ENCODE measurements at places on chromosomes 11 and 22. TPM values are rescaled to one million over a fixed set of nuclear protein-coding genes. Genes with fewer than 3 reads are reported as not detected.

The MS4A6A gene
- not detected for total RNA-seq

The OR52N4 gene
- not detected for total RNA-seq

The ACTN3 gene
- not detected for total RNA-seq

The CCDC89 gene
- total RNA-seq: 5.8 TPM

The TRIM21 gene
- 26.5 TPM for total RNA-seq

The PRODH gene
- total RNA-seq: 4.3 TPM

The OOSP2 gene
- total RNA-seq: not detected

The SAA1 gene
- total RNA-seq: 322 TPM

The IRAG1 gene
- 0.15 TPM for total RNA-seq

The MYO7A gene
- 0.35 TPM for total RNA-seq

The HBE1 gene
- total RNA-seq: not detected

The LRRN4CL gene
- 0.17 TPM for total RNA-seq

The OR8D4 gene
- not detected for total RNA-seq

The MYOD1 gene
- total RNA-seq: not detected

The P2RX6 gene
- 1.1 TPM for total RNA-seq

The KRTAP5-1 gene
- not detected for total RNA-seq

The KIF18A gene
- 9.2 TPM for total RNA-seq

The SSH3 gene
- 70.2 TPM for total RNA-seq

The IRF7 gene
- 17.1 TPM for total RNA-seq

The GAL gene
- not detected for total RNA-seq

The MRGPRG gene
- not detected for total RNA-seq

The OR8K5 gene
- not detected for total RNA-seq

The SAA2 gene
- 225 TPM for total RNA-seq

The SYT13 gene
- total RNA-seq: 12.1 TPM

The GGT5 gene
- 0.10 TPM for total RNA-seq

The OR8G5 gene
- not detected for total RNA-seq

The RIMBP3C gene
- total RNA-seq: 0.17 TPM

The OR8A1 gene
- not detected for total RNA-seq

The PDE2A gene
- total RNA-seq: 1.9 TPM

The CARS1 gene
- total RNA-seq: 52.4 TPM

The ALG12 gene
- 33.2 TPM for total RNA-seq

The DUSP8 gene
- 1.9 TPM for total RNA-seq

The TP53I11 gene
- total RNA-seq: 4.9 TPM

The PNPLA3 gene
- 0.80 TPM for total RNA-seq

The TSSK2 gene
- not detected for total RNA-seq

The FGF4 gene
- not detected for total RNA-seq

The GAL3ST1 gene
- 6.4 TPM for total RNA-seq

The HTR3B gene
- not detected for total RNA-seq

The GGT1 gene
- 118 TPM for total RNA-seq

The PANX3 gene
- total RNA-seq: not detected

The SLN gene
- total RNA-seq: 2.4 TPM

The TCIRG1 gene
- 84.2 TPM for total RNA-seq

The CASP4 gene
- total RNA-seq: 150 TPM

Data from renal cortical epithelial cell (primary cell).